ENCODE measurements at places on chromosomes 16 and 17. TPM values are rescaled to one million over a fixed set of nuclear protein-coding genes. Genes with fewer than 3 reads are reported as not detected.

GRCh38 chr17:12522336-12522735 is 143.4 kb upstream of the MYOCD start:
- no peak for DNase-seq

- DNase-seq = no peak
These were observed at the start of gene NAT9 for GRCh38 chr17:74776044-74776962. TSS of gene NAT9 (minus strand) at chr17:74776345. CDS start at chr17:74775698, 647 bp downstream.

DNA sequence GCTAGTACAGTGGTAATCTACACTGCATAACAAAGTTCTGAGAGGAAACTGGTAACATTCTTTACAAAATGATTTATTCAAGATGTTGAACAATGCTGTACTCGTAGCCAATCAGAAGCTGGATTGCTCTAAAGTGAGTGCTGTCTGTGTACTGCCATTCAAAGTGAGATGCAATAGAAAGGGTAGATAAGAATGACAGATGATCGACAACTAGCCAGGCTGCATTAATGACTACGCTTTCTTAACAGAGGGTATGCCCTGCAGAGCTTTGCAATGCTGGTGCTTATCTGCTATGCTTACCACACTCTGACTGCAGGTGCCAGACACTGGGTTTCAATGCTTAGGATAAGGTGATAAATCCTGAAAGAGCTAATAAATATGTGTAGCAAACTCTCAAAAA is 46.1 kb upstream of the SLC25A19 start:
- DNase-seq = no peak

DNA sequence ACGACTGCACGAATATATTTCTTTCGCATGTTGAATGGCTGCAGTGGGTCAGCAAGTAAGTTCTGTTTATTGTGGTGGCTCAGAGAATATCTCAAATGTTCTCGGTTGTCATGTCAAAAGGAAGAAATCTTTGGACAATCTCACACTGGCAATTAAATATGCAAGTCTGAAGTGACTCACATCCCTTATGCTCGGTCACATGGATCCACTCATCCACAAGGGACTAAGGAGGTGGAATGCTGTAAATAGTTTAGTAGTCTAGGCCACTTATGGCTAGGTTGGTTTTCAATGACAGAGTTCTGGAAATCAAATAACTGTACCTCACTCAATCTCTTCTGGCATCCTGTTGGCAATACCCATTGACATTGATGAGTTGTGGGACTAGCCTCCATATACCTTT is 33.0 kb upstream of the PMP22 start:
- no peak for DNase-seq

DNA sequence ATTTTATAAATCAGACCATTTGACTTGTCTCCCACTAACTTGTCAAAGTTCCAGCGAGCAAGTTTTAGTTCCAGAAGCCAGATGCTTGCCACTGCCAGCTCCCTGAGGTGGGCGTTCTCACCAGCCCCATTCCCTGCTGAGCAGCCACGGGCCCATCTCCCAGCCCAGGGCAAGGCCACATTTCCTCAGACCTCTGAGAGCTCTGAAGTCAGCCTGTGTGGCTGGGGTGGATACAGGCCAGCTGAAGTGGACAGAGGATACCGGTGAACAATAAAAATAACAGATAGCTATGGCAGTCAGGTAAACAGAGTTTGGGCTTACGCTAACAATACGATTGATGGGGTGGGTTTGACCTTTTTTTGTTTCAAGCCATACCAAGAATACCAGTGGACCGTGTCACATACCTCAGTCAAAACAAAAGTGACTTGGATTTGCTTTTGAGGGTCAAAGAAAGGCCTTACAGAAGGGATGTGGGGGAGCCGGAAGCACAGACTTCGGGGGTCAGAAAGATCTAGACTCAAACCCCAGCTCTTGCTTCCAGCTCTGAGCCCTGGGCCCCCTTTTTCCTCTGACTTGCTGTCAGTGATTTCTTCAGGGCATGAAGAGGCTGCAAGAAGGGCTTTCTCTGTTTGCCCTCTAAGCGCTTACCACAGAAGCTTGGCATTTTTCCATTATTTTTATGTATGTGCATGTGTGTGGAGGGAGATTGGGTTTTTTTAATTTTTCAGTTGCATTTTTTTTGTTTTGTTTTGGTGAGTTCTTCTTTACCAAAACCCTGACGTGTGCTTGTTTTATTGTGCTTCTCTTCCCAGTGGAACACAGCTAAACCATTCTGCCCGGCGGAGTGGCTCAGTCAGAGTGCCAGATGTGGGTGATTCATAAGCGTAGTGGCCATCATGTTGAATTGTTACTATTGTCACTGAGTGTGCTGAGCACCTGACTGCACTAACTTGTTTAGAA is 109.9 kb downstream of the GNAO1 start:
- DNase-seq = no peak

Gene CCL4
- total RNA-seq = not detected

GRCh38 chr17:40168262-40168832 is 8.9 kb upstream of the RAPGEFL1 start:
- DNase-seq = peak; percentile 9

Gene MMP25
- 0.05 TPM for total RNA-seq

Gene WNK4
- total RNA-seq = 8.8 TPM

- DNase-seq = no peak
These were observed 5.2 kb upstream of the ZFP90 start for GRCh38 chr16:68533937-68534336.

GRCh38 chr16:70652322-70652721 is 6.0 kb downstream of the IL34 start:
- DNase-seq = no peak

DNA sequence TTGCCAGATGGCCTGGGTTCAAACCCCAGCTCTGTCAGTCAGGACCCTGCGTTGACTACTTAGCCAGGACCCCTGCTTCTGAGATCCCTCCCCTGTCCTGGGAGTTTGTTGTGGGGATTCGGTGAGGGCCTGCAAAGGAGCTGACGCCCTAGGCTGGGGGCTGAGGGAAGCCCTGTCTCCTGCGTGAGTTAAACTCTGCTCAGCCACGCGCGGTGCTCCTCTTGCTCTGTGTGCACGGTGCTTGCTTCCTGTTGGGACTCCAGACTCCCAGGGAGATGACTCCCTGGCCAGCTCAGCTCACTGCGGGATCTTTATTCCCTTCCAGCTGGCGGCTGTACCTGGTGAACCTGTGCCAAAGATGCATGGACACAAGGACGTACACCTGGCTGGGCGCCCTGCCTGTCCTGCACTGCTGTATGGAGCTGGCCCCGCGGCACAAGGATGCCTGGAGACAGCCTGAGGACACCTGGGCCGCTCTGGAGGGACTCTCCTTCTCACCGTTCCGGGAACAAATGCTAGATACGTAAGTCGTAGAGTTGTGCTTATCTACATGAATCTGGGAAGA is 37.4 kb downstream of the RNF213 start:
- DNase-seq = no peak

Gene KCNJ2
- total RNA-seq = 19.6 TPM

GRCh38 chr17:6913608-6914443 is 82.0 kb upstream of the ALOX12 start:
- DNase-seq = no peak

- DNase-seq = no peak
These were observed 7.0 kb downstream of the INPP5K start for GRCh38 chr17:1509290-1509881.

GRCh38 chr17:64638552-64639203 is 23.4 kb downstream of the SMURF2 start:
- no peak for DNase-seq

Gene CRYM
- total RNA-seq = 8.1 TPM

DNA sequence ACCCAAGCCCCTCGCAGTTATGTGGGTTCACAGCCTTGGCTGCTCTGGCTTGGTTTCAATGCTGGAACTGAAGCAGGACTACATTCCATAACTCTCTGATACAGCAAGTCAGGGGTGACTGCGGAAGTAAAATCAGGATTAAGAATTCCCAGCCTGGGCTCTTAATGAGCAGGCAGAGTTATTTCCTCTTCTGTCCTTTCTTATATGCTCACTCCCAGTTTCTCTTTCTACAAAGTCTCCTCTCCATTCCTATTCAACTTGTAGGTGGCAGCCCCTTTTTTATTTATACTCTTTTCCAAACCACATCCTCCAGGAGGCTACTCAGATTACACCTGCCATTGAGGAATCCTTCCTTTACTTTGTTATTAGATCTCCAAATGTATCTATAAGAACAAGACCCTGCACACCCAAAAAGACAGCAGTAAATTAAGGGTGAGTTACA is 40.3 kb downstream of the HOXB1 start:
- DNase-seq = no peak

Gene SLFN12L
- 0.05 TPM for total RNA-seq

GRCh38 chr16:65410801-65411200 is 288.9 kb upstream of the CDH11 start:
- DNase-seq = no peak

- DNase-seq = no peak
These were observed 247.0 kb upstream of the CCL2 start for GRCh38 chr17:34008125-34008524.

Data from glomerular endothelial cell (primary cell).